Fibroblast of skin of left biceps (primary cell): ENCODE measurements at places on chromosomes 1 and 21.

DNA sequence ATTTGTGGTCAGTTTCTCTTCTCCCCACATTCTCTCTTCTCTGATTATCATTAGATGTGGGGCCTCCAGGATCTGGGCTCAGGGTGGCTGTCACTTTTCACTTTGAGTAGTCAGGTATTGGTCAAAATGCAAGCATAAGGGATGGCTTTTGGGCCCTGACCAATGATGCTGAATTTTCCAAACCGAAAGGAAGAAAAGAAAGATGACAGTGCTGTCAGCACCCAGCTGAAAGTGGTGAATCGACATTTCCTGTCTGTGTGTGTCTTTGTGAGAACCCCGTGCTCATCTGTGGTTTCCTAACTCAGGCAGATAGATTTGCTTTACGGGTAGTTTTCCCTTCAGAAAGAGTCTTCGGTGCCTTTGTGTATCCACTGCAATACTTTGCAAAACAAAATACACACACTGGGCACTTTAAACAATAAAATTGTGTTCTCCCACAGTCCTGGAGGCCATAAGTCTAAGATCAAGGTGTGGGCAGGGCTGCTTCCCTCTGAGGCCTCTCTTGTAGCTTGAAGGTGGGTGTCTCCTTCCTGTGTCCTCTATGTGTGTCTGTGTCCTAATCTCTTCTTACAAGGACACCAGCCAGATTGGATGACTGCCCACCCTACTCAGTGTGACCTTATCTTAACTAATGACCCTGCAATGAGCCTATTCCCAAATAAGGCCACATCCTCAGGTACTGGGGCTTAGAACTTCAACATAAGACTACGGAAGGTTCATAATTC lies 274.8 kb upstream of the AJAP1 start:
- DNase-seq: peak; percentile 20

- no peak for DNase-seq
Measured at GRCh38 chr21:42524341-42525028, 10.8 kb downstream of the SLC37A1 start.

GRCh38 chr1:31764312-31765040 lies at the start of gene ADGRB2:
Gene ADGRB2, minus strand, starts transcription at chr1:31764340. Its CDS starts 7,119 bp downstream, at chr1:31757221.
- no peak for DNase-seq

DNA sequence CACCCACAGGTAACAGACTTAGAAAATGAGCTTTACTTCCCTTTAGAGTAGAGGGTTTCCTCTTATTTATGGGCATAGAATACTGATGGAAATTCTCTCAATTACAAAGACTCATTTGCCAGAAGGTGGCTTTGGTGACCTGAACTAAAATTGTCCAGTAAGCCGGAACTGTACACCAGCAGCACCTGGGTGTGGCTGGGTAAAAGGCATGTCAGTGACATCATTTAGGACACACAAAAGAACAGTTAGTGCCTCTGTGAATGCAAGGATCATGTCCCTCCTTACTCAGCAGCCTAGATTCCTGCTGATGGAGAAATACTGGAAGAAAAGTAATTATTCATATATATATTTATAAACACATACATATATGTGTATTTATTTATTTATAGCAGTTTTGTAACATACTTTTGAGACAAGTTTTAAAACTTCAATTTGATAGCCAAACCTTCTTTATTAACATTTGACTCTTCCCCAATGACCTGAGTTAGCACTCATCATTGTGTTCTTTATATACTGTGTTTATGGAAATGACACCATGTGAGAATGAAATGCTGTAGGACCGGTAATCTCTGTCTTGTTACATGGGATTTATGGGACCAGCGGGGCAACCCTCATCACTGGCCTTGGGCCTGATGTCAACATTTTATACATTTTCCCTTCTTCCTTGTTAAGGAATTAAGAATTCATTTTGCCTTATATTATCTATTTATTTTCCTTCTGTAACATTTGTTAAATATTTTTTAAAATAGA lies 274.4 kb downstream of the BRINP2 start:
- no peak for DNase-seq

DNA sequence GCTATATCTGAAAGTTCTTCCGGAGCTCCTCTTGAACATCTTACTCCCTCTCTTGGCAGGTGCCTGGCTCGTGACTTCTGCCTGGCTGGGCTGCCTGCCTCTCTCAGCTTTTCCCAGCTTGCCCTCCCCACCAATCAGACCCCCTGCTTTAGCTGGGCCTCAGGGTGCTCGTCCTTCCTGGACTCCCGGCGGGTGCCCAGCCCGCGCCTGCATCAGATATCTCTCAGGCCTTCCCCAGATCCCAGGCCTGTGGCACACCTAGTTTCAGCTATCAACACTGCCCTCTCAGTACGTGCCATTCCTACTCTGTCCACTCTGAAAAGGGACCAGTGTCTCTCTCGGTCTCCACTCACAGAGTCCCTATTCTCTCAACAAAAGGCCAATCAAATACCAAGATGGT lies 96.5 kb upstream of the CLDN14 start:
- DNase-seq: no peak

DNA sequence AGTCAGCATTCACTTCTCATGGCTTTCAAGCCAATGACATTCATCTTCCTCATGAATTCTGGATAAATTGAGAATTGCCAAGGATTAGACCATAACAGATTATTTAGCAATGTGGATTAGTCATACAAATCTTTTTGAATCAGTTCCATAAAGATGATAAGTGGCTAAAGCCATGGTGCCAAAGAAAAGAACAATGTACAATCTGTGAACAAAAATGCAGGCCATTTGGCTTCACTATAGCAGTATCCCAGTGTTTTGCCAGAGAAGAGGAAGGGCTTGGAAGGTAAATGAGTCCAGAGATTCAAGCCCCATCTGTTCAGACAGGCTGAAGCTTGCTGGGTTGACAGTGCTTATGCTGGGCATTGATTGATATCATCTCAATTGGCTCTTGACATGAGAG lies 376.4 kb upstream of the LRRC7 start:
- no peak for DNase-seq

- DNase-seq: no peak
Measured at GRCh38 chr1:245749053-245749452, 594.3 kb downstream of the KIF26B start.

GRCh38 chr1:55544826-55545225 lies 329.7 kb upstream of the USP24 start:
- DNase-seq: no peak

DNA sequence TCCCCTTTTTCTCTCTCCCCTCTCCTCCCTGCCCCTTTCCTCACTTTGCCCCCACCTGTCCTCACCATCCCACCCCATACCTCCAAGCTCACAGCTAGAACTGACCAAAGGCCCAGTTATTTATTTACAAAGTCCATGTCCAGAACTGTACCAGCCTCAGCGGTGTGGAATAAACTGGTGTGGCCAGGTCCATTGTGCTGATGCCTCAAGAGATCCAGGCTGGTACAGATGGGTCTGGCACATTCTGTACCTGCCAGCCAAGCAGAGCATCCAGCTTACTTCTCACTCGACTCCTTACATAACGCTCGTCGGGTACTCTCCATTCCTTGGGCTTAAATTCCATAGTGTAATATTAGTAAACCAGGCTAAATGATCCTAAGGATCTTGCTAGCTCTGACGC lies 11.8 kb downstream of the PDZK1IP1 start:
- DNase-seq: no peak

DNA sequence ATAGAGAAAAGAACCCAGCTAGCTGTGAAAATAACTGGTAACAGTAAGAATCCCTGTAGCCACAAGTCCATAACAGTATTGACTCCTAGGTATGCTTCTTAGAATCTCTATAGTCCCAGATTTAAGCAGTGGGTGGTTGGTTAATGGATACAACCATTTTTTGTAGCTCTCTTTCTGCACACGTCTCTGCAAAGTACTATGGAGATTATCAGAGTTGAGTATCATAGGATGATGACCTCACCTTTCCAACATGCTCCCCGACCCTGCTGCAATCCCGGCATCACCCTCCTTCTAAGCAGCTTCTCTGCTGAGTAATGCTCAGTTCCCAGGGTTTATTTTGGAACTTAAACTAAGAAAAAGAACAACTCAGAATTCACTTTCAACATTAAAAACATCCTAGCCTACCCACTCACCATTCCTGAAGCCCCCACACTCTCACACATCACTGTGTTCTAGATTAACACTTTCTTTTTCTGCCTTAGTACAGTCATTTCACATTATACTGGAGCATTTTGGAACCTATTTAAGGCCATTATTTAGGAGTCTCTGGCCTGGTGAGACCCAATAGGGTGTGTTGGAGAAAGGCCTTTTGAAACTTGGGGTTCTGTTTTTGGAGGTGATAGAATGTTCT lies 2.7 kb downstream of the MLLT11 start:
- DNase-seq: peak; percentile 50

DNA sequence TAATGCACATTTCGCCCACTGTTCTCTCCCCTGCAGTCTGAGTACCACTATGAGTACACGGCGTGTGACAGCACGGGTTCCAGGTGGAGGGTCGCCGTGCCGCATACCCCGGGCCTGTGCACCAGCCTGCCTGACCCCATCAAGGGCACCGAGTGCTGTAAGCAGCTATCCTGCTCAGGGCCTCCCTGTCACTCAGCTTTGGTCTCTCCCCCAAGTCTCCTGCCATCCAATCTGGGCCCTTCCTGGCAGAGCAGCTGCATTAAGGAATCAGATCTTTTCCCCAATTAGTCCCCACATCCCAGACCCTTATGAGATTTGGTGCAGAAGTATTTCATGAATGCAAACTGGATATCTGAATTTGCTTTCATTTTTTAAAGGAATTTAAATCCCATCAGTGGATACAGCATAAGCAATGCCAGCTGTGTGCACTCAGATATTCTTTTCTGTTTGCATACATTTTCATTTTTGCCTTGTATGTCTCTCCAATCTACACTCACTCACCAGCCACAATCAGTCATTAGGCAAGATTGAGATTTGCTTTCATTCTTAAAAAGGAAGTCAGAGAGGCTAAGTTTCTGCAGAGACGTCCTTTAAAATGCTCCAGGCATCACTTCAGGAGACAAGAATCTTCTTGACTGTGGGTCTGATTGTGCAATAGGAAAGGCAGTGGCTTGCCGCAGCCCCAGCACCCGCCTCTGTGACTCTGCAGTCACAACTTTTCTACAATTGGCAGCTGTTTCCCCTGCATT lies 48.1 kb downstream of the ELAPOR1 start:
- peak; percentile 75 for DNase-seq

DNA sequence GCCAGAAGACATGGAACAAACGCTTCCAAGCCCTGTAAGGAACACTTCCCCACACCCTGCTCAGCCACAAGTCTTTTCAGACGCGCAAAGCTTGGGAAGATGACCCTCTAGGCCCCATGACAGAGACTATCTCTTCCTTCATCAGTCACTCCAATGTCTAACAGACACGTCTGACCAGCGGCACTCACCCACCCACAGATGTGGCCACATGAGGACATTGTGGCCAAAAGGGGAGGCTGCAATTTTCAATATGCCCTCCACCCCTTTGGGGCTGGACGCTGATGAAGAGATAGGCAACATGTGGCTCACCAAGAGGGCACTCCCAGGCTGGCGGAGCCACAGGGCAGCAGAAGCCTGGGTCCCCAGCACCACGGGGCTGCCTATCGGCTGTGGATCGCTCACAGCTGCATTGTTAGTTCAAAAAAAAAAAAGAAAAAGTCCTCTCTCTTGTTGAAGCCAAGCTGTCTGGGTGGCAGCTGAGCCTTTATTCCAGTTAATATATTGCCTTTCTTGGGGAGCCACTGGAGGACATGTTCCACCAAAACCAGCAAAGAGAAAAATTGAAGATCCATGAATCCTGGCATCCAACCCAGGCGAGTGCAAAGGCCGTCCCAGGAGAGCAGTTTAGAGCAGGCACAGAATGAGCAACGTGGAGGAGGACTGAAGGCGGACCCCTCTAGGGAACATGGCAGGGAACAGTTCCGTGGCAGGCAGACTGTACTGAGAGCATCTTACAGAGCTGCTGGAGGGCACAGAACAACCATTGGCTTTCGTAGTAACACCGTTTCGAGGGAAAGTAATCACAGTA lies 52.7 kb upstream of the GPR153 start:
- DNase-seq: no peak

GRCh38 chr1:39113109-39113743 lies 87.1 kb downstream of the NDUFS5 start:
- DNase-seq: no peak

- DNase-seq: no peak
Measured at GRCh38 chr1:198903203-198903602, 264.4 kb downstream of the PTPRC start.

DNA sequence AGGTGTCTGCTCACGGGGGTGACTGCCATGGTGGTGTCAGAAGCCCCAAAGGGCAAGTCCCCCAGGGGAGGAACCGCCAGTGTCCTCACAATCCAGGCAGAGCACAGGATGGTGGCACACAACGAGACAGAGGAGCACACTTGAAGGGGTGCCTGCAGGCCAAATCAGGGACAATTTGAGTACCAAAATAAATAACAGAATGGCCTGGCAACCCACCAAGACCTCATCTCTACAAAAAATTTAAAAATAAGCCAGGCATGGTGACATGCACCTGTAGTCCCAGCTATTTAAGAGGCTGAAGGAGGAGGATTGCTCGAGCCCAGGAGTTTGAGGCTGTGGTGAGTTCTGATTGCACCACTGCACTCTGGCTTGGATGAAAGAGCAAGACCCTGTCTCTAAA lies 38.2 kb downstream of the TIAM1 start:
- no peak for DNase-seq

DNA sequence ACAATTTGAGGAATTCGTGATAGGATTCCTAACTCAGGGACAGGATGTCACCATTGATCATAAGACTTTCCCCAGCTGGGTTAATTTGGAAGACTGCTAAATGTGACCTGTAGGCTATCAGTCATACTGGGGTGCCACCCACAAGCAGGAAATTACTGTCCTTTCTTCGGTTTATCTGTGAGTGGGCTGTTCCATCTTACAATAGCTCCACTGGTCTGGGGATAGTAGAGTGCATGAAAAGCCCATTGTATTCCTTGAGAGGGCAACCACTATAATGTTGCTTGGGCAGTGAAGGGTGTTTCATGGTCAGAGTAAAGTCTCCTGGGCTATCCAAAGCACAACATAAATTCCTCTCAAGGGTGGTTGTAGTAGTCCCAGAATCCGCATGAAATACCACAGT lies 1523.0 kb upstream of the B3GALT2 start:
- DNase-seq: no peak

GRCh38 chr1:19448491-19449439 lies 36.6 kb downstream of the CAPZB start:
- DNase-seq: peak; percentile 52

- no peak for DNase-seq
Measured at GRCh38 chr1:39407896-39408640, 83.4 kb upstream of the BMP8A start.

DNA sequence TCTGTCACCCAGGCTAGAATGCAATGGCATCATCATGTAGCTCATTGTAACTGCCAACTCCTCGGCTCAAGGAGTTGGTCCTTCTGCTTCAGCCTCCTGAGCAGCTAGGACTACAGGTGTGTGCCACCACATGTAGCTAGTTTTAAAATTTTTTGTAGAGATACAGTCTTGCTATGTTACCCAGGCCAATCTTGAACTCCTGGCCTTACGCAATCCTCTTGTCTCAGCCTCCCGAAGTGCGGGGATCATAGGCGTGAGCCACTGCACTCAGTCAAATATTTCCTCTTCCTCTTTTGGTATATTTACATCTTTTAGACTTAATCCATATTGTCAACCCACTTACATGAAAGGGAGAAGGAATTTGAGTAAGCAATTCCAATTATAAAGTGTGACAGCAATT lies 121.1 kb downstream of the EVI5 start:
- DNase-seq: no peak
